CD4-positive, alpha-beta T cell treated with Interleukin-6 for 4 hours (primary cell): ENCODE measurements at places on chromosomes 12 and 14.

- DNase-seq: no peak
These were observed 98.9 kb downstream of the DENND5B start for GRCh38 chr12:31491841-31492598.

GRCh38 chr12:23752245-23752644, 197.2 kb downstream of the SOX5 start:
- no peak for DNase-seq

GRCh38 chr12:108392284-108392683, 53.2 kb upstream of the CMKLR1 start:
- DNase-seq: no peak

GRCh38 chr14:86124328-86124727, 594.4 kb downstream of the FLRT2 start:
- no peak for DNase-seq

GRCh38 chr12:71602761-71603577, 60.7 kb downstream of the ZFC3H1 start:
- DNase-seq: no peak

GRCh38 chr12:90589956-90590355, 365.0 kb downstream of the CCER1 start:
- no peak for DNase-seq

DNA sequence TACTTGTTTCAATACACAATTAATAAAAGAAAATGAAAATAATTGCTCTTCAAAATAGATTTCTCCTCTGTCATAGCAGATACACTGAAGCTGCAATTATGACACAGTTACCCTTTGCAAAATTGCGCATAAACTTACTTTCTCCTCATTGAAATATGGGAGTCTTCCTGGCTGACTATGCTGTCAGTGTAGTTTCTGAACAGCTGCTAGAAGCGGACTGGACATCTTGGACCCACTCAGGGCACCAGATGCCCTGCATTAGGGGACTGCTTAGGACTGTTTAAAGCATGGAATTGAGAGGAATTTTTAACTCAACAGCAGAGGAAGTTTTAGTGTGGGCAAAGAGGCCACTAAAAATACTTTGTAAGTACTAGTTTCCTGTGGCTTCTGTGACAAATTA, 454.9 kb downstream of the ATP23 start:
- no peak for DNase-seq

GRCh38 chr14:91153360-91153759, 39.5 kb downstream of the DGLUCY start:
- DNase-seq: no peak

DNA sequence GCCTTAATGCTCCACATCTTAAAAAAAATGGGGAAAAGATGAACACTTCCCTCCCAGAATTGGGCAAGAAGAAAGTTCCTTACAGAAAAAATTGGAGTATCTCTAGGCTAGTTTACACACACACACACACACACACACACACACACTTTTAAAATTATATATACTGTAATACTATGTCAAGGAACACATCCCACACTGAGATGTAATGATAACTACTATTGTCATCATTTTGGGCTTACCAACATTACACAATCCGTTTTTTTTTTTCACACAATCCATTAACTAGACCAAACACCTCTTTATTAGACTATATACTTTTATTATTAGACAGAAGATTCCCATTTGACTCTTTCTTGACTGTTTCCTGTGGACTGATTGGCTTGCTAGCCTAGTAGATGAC, 2.5 kb downstream of the LTBR start:
- DNase-seq: no peak

GRCh38 chr14:61525293-61526011, 169.9 kb upstream of the HIF1A start:
- peak; percentile 77 for DNase-seq

GRCh38 chr14:66081594-66082376, 404.4 kb upstream of the CCDC196 start:
- no peak for DNase-seq

DNA sequence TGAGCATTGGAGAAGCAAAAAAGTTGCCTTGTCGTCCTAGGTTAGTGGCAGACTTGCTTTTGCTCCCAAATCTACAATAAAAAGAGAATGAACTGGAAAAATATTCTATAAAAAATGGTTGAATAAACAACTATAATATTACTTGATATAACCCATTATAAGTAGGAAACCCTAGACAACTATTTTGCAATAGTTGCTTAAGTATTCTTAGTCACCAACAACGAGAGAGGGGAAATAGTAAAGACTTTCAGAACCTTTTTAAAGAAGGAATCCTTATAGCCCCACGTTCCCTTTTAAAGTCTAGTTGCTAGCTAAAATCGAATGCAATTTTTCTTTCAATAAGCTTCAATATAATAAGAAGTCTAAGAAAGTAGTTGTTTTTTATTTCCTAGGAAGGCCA, 17.5 kb downstream of the AQP6 start:
- DNase-seq: no peak

- DNase-seq: no peak
These were observed 5.6 kb upstream of the GCH1 start for GRCh38 chr14:54908190-54908589.

GRCh38 chr12:99393763-99394162, 253.8 kb upstream of the GARIN6 start:
- no peak for DNase-seq

- no peak for DNase-seq
These were observed 148.0 kb downstream of the FUT8 start for GRCh38 chr14:65560340-65561027.

DNA sequence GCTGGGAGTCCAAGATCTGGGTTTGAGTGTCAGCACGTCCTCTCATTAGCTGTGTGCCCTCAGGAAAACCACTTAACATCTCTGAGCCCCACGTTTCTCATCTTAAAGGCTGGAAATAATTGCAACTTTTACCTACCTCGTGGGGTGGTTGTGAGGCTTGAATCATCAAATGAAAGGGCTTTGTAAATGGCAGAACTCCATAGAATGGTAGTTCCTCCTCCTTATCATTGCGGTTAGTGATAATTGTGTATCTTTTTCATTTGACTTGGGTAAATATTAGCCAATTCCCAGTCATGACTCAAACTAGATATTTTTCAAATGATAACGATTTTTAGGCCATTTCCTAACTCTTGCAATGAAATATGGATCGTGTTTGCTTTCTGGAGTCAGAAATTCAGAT, 205.5 kb downstream of the CHST11 start:
- no peak for DNase-seq

DNA sequence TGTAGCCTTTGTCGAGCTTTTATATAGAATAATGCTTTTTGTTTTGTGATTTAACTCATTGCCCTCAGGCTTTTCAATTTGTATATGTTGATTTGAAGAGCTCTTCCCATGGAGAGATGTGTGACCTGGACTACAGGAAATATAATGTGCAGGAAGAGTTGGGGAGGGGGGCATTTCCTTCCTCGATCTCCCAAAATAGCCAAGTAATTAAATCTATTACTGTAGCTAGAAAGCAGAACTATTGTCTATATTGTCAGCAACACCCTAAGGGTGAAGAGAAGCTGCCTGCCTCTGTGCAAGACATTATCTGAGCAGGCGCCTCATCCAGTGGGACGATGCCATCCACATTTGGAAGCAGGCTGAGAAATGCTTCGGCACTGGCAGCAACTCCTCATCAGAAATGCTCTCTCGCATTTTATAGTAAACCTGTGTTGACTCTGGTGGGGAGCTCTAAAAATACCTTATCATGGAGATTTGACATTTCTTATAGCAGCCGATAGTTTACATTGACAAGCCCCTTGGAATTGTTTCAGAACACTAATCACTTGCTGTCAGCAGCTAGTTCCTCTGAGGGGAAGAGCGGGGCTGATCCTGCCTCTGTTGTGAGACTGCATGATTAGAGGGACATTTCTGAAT, 392.5 kb upstream of the RGS6 start:
- DNase-seq: no peak

GRCh38 chr12:80720516-80720915, 3.8 kb downstream of the MYF5 start:
- DNase-seq: no peak

DNA sequence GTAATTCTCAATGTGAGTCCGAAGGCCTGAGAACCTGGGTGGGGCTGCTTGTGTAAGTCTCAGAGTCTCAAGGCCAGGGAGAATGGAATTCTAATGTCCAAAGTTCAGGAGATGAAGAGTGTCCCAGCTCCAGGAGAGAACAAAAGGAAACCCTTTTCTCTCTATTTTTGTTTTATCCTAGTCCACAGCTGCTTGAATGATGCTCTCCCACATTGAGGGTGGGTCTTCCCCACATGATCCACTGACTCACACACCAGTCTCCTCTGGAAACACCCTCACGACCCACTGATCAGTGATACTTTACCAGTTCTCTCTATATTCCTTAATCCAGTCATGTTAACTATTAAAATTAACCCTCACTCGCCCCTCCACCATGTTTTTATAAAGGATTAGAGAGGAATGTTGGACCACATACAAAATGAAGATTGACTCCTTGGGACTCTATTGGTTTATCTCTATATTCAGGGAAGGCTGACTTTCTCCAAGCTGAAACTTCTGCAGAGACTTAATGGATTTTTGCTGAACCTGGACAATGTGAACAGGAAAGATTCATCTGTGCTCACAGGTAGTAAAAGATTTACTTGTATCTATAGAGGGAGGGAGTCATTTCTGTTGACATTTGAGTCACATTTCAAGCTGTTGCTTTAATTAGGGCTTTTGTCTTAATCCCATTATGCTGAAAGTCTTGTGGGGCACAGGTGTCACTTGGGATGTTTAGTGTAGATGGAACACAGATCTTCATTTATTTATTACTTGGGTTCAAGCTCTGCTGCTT, 1061.0 kb upstream of the TMEM132C start:
- no peak for DNase-seq

GRCh38 chr12:54981796-54982195, 2.8 kb downstream of the TESPA1 start:
- DNase-seq: peak; percentile 15
